ENCODE measurements at places on chromosomes 16 and 17.

GRCh38 chr16:75272097-75272551 is 20.7 kb upstream of the BCAR1 start:
- no peak for DNase-seq

GRCh38 chr16:585351-585750 is 4.5 kb upstream of the RAB40C start:
- no peak for DNase-seq

DNA sequence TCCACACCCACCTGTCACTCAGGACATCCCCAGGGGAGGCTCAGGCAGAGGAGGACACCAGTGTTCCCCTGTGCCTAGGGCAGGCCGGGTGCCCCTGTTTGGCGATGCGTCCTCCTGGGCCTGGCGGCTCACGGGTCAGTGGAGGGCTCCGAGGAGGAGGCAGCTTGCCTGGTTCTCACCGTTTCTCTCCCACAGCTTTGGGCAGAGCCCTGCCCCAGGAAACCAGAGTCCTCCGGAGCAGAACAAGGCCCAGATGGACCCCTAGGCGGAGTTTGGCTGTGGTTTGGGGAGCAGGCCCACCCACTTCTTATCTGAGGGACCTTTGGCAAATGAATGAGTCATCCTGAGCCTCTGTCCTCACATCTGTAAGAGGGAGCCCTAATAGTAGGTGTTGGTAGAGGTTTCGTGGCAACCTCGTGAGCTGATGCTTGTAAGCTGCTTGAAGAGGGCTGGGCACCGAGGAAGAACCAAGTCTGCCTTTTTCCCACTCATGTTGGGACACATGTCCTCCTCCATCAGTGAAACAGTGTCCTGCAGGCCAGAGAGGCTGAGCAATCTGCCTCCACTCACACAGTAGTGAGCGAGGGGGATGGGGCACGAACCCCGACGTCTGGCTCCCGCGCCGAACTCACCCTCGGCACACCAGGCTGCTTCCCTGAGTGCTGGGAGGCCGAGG is 247.0 kb upstream of the CIBAR2 start:
- no peak for DNase-seq

GRCh38 chr17:31318298-31318801 is 3.1 kb downstream of the EVI2A start:
- DNase-seq: peak; percentile 29

GRCh38 chr16:66894948-66895688 is 14.8 kb downstream of the PDP2 start:
- DNase-seq: peak; percentile 57

- DNase-seq: no peak
These were observed 11.9 kb downstream of the NPTX1 start for GRCh38 chr17:80464486-80464885.

- DNase-seq: no peak
These were observed 80.3 kb downstream of the PARN start for GRCh38 chr16:14549789-14550153.

- no peak for DNase-seq
These were observed 104.7 kb downstream of the SOCS1 start for GRCh38 chr16:11151156-11151884.

DNA sequence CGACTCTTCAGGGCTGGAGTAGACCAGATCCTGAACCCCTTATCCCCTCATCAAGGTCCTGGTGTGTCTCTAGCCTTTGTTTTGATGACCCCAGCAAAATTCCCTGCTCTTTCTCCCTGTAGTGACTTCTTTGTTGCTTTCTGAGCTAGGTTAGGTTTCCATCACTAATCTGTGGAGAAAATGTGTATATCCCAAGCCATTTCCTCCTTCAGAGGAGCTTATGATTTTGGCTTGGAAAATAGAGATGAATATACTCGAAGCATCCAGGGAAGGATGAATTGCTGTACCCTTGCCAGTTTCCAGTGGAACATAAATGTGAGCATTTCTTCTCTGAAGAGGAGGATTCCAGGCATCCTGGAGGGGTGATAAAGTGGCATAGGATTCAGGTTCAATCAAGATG is 55.8 kb downstream of the KSR1 start:
- DNase-seq: no peak

DNA sequence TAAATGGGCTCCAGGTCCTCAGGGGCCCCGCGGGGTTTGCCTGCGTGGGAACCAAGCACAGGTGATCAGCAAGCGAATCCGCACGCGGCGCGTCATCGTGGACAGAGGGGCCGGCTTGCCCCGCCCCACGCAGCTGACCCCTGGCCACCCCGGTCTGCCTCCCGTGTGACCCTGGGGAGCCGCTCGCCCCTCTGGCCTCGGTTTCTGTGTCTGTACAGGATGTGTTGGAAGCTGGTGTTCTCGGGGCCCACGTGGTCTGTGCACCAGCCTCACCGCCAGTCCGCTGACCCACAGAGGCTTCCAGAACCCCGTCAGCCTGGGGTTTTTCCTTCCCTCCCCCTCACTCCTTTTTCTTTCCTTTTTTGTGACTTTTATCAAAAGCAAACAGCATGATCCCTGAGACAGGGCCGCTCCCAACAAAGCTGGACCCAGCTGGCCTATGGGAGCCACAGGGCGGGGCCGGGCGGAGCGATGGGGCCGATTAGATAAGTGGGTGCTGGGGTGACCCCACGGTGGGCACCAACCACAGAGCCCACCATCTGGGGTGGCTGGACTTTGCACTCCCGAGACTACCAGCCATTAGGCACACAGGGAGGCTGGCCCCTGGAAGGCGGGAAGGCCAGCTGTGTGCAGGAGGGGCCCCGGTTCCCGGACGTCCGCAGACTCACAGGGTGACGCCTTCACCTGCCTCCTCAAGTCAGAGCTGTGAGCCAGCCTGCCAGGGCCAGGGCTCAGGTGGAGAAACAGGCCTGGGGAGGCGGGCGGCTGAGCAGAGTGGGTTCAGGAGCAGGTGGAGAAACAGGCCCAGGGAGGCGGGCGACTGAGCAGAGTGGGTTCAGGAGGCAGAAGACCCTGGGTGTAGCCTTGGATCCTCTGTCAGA is 56.0 kb downstream of the ZFPM1 start:
- no peak for DNase-seq

DNA sequence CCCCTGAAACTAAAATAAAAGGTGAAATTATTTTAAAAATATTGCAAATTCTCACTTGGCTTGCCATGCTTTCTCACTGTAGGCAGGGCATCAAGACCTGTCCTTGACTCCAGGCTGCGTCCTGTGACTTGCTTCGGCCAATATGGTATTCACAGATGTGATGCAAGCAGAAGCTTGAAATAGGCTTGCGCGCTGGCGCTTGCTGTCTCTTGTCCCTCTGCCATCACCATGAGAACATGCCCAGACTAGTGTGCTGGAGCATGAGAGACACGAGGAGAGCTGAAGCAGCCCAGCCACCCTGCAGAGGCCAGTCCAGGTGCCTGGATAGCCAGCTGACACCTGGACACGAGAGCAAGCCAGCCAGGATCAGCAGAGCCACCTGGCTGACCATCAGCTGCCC is 21.8 kb upstream of the ZKSCAN2 start:
- DNase-seq: no peak

- no peak for DNase-seq
These were observed 31.4 kb downstream of the BANP start for GRCh38 chr16:87982581-87983041.

DNA sequence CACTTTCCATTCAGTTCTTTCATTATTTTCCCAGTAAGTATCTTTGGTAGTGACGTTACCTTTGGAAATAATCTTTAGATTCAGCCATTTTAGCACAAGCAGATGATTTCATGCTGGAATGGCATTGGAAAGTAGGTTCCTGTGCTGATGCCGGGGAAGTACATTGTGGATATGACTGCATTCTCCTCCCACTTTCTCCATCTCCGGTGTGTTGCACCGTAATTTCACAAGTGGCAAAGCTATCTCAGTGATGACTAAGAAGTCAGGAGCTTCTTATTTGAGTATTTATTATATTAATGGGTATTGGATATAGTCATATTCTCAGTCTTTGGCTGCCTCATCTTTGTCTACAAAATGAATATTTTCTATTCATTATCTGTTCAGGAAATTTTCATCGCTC is 69.8 kb downstream of the MRTFB start:
- no peak for DNase-seq

GRCh38 chr16:21084631-21085225 is 65.9 kb downstream of the DNAH3 start:
- no peak for DNase-seq

GRCh38 chr17:64245218-64246145 is 17.6 kb downstream of the TEX2 start:
- DNase-seq: peak; percentile 9

DNA sequence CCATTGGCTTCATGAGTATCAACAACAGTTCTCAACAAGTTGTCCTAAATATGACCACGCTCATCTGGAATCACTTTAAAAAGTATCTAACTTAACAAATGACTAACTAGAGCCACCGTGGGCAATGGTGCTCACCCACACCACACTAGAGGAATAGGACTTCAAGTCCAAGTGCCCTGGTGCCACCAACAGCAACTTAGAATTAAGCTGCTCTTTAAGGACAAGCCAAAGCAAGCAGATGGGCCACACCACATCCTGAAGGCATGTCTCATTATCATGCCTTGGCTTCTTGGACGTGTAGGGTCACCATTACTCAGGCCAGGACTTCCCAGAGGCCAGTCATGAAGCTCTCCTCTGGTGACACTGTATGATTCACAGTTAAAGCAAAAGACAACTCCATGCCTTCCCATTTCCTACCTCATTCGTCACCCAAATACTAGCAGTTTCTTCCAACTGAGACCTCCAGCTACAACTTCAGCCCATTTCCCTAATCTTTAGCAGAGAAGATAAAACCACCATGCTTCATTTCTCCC is 9.4 kb upstream of the SLC6A4 start:
- DNase-seq: no peak

DNA sequence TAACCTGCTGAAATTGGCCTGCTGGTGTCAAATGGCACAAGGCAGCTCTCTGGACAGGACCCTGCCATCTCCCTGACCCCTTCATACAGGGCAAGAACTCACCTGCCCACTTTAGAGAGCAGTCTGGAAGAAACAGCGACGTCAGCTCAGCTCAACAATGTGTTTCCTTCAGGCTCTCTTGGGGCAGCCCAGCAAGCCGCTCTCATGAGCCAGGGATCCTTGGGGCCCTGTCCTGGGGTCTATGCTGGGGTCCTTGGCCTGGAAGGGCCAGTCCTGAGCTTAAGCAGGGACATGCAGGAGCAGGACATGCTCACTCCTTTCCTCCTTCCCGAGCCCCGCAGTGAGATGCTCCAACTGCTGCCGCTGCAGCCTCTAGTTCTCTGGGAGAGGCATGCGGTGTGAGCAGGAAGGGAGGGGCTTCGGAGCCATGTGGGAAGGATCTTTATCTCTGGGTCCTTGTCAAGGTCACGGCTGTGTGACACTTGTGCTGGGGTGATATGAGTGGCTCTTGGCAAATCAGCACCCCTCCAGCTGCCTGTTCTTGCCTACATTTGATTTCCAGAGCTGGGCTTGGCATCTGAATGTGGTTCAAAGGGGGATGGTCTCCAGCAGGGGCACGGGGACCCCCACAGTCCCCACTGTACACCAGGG is 3.4 kb downstream of the C1QTNF1 start:
- no peak for DNase-seq

DNA sequence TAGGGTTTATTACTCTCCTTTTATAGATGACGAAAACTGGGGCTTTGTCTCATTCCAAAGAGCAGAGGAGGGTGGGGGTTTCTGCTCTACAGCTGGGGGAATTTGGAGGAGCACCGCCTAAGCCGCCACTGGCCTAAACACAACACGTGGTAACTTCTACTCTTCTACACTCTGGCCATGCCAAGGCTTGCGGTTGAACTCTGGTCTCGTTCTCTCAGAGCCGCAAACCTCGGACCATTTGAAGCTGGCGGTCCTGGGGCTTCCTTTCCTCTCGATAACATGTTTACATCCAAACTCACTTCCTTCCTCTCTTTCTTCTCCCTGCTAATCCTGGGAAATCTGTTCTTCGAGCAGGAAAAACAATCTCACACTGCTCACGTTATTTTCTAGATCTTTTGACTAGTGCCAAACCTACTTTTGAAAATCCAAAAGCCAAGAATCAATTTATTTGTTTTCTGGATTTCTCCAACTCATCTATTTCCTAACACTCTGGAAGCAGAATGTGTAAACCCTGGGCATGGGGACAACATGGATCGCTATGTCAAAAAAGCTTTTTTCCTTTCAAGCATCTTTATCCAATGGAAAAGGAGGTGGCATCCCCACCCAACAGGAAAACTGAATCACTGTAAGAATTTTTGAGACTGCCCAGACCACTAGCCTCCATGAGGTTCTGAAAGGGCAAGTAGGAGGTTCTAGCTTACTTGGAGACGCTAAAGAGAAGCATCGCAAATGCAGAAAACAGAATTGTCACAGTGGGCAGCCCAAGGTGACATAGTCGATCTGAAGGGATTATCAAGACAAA is 13.6 kb upstream of the EEF2K start:
- DNase-seq: no peak

GRCh38 chr17:61399131-61400065 is at the start of gene TBX2:
Gene TBX2, plus strand, starts transcription at chr17:61399843. Its CDS starts 334 bp downstream, at chr17:61400177.
- peak; percentile 78 for DNase-seq

DNA sequence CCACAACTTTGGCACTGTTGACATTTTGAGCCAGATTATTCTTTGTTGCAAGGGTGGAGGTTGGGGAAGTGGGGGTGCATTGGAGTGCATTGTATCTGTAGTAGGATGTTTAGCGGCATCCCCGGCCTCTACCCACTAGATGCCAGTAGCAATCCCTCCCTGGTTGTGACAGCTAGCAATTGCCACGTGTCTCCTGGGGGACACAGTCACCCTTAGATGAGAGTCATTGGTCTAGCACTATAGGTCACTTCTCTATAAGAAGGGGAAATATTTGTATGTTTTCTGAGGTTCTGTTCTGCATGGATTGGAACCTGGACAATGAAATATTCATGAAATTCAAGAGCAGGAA is 32.4 kb downstream of the MSI2 start:
- no peak for DNase-seq

GRCh38 chr17:82318772-82319606 is 1.6 kb upstream of the CD7 start:
- no peak for DNase-seq

DNA sequence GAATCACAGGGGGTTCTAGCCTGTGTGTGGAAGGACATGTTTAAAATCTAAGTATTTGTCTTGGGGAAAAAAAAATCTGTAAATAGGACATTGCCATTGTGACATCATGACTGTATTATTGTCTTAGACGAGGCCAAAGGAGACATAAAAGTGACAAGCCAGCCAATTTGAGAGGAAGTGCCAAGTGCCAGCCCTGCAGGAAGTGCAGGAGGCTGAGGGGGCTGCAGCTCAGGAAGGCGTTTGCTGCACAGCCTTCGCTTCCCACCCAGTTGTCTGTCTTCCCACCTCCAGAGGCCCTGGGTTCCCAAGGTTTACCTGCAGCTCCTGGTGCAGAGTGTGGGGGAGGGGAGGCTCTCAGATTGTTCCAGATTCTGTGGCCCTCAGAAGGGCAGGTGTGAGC is 1.3 kb downstream of the ADCY7 start:
- DNase-seq: no peak

- no peak for DNase-seq
These were observed 4.6 kb downstream of the GAS2L2 start for GRCh38 chr17:35748341-35748841.

GRCh38 chr16:4675864-4676786 is 17.2 kb upstream of the NUDT16L1 start:
- no peak for DNase-seq

- no peak for DNase-seq
These were observed 34.2 kb downstream of the SCNN1G start for GRCh38 chr16:23216658-23217246.

Measured in SW 1271 (cell line).